Activated CD8-positive, alpha-beta memory T cell treated with anti-CD3 and anti-CD28 coated beads, Interleukin-2, amount 50 U/mL, for 4 hours (primary cell): ENCODE measurements at places on chromosomes 12 and 14.

- no peak for DNase-seq
These were observed 46.8 kb downstream of the EXOC5 start for GRCh38 chr14:57221931-57222330.

DNA sequence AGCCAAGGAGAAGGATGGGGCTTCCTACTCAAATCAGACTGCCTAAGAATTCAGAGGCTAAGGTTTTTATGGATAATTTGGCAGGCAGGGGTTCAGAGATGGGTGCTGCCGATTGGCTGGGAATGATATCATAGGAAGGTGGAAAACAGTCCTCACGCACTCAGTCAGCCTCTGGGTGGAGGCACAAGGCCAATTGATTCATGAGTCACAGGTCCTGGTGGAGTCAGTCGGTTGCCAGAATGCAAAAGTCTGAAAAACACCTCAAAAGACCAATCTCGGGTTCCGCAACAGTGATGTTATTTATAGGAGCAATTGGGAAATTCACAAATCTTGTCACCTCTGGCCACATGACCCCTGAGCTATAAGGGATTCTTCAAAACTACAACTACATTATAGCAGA, 105.5 kb downstream of the GXYLT1 start:
- no peak for DNase-seq

- DNase-seq = no peak
These were observed 62.3 kb downstream of the BEGAIN start for GRCh38 chr14:100524933-100525243.

DNA sequence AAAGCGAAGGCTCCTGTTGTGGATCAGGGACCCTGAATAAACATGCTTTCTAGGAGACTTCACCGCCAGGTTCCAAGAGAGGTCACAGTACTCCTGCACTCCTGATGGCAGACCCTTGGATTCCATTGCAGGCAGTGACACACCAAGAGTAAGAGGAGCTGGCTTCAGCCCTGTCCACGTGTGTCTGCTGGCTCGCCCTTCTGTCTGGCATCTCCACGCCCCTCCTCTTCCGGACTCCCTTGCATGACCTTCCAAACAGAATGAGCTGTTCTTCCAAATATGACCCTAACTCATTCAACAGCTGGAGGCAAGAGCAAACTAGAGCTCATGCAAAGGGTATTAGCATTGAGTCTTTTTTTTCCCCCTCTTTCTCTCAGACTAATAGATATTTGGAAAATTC, 233.0 kb upstream of the PLEKHG7 start:
- DNase-seq = no peak

GRCh38 chr12:71178162-71178561, 20.4 kb upstream of the TSPAN8 start:
- no peak for DNase-seq

DNA sequence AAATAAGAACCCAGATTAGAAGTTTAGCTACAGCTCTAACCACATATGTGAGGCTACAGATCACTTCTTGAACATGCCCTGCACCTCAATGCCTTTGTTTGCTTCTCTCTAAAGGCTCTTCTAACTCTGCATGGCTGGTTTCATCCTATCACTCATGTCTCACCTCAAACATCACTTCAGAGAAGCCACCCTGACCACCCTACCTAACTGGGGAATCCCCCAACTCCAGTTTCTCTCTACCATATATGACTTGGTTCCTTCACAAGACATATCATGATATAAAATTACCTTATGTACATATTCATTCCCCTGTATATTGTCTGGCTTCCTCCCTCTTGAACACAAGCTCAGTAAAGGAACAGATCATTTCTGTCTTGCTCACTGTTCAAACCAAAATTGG, 250.2 kb upstream of the GRIP1 start:
- no peak for DNase-seq

GRCh38 chr14:85535991-85536832, 6.3 kb downstream of the FLRT2 start:
- DNase-seq = no peak

DNA sequence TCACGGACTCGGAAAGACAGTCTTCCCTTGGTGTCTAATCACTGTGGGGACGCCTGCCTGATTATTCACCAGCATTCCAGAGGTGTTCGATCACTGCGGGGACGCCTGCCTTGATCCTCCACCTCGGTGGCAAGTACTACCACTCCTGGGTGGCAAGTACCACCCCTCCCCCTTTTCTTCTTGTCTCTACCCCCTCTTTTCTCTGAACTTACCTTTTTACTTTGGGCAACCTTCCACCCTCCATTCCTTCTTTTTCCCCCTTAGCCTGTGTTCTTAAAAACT, 12.0 kb upstream of the LGMN start:
- no peak for DNase-seq

- peak; percentile 20 for DNase-seq
These were observed 335.6 kb downstream of the TMEM121 start for GRCh38 chr14:105861985-105862465.

- DNase-seq = no peak
These were observed 58.1 kb upstream of the RMST start for GRCh38 chr12:97404543-97404942.
